ENCODE measurements at places on chromosomes 2 and 18.
A peak's percentile ranks its signal among the peaks of the same experiment; 100 is the strongest.

- DNase-seq, result no peak
Measured at GRCh38 chr2:25129901-25130520, 38.4 kb downstream of the POMC start.

DNA sequence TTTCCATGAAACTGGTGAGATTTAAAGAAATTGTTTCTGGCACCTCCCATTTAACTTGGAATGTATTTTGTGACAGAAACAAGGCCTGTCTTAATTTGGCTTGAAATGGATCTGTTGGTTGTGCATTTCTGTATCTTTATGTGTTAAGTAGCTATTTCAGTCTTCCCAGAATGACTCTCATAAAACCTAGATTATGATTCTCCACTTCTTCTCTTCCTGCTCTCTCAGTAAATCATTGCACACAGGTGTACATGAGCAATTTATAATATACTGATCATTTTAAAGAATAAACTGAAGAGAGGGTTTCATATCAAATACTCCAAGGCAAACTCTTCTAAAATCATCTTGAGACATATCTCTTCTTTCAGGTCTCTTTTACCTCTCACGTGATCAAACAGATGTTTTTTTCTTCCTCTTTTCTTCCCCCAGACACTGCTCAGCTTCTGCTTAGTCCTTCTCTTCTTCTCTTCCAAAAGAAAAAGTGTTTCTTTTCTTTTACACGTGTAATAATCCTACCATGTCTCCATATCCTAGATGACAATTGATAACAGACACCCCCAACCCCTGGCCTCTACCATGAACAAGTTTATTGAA lies 112.0 kb downstream of the PPP1R1C start:
- DNase-seq, result no peak

DNA sequence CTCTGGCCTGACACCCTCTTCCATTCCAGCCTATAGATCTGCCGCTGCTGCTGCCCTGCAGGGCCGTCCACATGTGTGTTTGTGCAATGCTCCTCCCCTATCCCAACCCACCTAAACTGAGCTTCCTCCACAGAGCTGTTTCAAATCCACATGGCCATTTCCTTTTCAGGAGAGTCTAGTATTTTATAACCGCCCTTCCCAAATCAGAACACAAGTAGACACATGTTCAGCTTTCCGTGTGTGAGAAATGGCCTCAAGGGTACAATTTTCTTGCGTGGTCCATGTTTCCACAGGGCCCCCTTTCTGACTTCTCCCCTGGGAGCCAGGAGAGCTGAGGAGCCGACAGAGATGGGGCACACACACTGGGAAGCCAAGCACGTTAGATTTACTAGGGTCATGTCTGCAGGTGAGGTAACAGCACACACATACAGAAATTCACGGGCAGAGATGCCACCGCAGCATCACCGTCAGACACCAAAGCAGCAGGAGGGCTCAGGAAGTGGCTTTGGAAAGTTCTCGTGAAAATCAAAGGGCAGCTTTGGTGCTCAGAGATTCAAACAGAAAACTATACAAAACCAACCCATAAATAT lies 102.9 kb upstream of the TGFA start:
- no peak for DNase-seq

DNA sequence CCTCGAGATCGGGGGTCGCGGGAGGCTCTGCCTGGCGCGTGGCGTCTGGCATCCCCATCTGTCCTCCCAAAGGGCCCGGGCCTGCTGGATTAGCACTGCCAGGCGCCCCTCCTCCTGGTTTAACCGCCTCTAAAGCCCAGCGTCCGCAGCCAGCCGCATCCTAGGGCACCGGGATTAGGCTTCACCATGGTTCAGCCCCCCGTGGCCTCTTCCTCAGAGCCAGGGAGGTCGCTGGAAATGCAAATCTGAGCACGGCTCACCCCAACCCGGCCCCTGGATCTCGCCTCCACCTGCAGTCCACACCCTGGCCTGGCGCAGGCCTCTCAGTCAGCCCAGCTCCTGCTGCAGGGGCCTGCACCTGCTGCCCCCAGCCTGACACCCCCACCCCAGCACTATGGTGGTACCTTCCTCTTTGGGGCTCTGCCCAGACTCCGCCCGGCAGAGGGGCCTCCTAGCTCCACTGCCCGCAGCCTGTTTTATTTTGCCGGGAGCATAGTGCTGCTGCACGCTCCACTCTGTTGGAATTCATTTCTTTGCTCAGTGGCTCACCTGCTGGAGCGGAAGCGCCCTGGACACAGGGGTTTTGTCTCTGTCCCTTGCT lies 13.2 kb downstream of the PRELID3A start:
- DNase-seq, result peak; percentile 2

GRCh38 chr2:60371681-60372080 lies 181.8 kb downstream of the BCL11A start:
- no peak for DNase-seq

GRCh38 chr2:86383844-86384243 lies 46.4 kb upstream of the REEP1 start:
- no peak for DNase-seq

DNA sequence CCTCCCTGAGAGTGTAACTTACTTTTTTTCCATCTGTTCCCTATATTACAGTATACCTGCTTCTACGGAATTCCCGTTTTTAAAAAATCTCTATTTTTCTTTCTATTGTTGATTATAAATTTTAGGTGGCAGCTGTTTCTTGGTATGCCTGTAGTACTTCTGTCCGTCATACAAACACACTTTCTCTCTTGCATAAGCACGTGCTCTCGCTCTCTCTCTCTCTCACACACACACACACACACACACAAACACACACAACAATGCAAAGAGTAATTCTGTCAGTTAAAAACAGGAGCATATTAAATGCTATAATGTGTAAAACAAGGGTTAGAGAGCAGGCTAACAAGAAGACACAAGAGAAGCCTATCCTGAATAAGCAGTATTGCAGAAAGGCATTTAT lies 140.5 kb downstream of the THADA start:
- DNase-seq, result no peak

GRCh38 chr18:54280220-54280569 lies 10.9 kb downstream of the POLI start:
- no peak for DNase-seq

DNA sequence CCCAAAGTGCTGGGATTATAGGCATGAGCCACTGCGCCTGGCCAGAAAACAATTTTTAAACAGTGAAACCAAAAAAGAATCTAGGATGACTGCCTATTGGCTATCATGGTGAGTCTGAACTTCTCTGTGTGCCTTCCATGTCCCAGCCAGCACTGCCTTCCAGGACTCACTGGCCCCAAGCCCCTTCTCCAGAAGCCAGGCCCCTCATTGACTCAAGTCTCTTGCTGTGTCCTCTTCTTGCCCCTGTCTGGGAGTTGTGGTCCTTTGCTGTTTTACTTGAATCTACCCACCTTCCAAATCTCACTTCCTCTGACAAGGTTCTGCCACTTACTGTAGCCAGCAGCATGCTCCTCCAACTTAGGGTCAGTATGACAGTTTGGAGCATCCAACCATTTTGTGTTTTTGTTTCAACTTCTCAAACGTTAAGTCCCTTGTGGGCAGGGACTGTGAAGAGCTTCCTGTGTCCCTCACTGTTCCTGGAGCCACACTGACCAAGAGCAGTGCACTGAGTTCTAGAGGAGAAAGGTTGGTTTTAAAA lies 41.7 kb downstream of the ST3GAL5 start:
- no peak for DNase-seq

- DNase-seq, result no peak
Measured at GRCh38 chr2:235561450-235561849, 67.6 kb downstream of the AGAP1 start.

GRCh38 chr2:85905891-85906290 lies 17.1 kb upstream of the ST3GAL5 start:
- DNase-seq, result no peak

Data from stimulated activated CD4-positive, alpha-beta T cell treated with anti-CD3 and anti-CD28 coated beads, Interleukin-4, amount 100 ng/mL, for 4 hours (primary cell).